Cerebellar cortex (tissue), 1 donor: ENCODE measurements at places on chromosomes 6 and 20.
A peak's percentile ranks its signal among the peaks of the same experiment; 100 is the strongest.

- no peak for DNase-seq
Measured at GRCh38 chr20:694496-694895, 18.9 kb upstream of the SCRT2 start.

DNA sequence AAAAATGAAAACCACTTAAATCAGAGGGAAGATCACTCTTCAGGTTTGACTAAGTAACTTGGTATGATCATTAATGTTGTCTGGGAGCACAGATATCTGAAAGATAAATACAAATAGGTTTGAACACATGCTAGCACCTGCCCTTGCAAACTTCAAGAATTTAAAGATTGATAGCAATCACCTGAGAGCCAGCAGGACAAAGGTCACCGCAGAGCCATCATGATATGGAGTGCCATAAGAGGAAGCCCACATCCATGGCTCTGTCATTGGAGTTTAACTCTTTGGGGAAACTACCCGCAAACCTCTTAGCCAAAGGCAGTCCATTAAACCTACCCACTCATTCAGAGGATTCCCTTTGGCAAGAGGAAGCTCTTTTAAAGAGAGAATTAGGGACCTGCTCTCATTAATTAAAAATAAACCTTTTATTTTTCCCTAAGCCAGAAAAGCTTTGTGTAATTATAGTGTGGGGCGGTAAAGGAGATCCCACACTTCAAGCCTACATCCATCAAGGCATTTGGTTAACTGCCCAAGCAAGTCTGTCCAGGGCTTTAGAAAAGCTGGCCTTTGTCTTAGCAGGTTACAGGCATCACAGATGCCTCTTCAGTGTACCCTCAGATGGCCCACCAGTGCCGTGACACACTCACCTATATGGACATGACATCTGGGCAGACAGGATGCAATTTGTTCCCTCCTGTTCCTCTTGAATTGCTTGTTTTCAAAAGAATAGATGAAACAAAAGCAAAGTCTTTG, 73.0 kb downstream of the SASH1 start:
- DNase-seq = no peak

- no peak for DNase-seq
Measured at GRCh38 chr20:44938637-44939036, 21.6 kb downstream of the TOMM34 start.

- DNase-seq = peak; percentile 73
Measured at GRCh38 chr6:5132731-5133130, 47.6 kb downstream of the PPP1R3G start.

GRCh38 chr6:107314531-107314939, 144.8 kb downstream of the PDSS2 start:
- no peak for DNase-seq

DNA sequence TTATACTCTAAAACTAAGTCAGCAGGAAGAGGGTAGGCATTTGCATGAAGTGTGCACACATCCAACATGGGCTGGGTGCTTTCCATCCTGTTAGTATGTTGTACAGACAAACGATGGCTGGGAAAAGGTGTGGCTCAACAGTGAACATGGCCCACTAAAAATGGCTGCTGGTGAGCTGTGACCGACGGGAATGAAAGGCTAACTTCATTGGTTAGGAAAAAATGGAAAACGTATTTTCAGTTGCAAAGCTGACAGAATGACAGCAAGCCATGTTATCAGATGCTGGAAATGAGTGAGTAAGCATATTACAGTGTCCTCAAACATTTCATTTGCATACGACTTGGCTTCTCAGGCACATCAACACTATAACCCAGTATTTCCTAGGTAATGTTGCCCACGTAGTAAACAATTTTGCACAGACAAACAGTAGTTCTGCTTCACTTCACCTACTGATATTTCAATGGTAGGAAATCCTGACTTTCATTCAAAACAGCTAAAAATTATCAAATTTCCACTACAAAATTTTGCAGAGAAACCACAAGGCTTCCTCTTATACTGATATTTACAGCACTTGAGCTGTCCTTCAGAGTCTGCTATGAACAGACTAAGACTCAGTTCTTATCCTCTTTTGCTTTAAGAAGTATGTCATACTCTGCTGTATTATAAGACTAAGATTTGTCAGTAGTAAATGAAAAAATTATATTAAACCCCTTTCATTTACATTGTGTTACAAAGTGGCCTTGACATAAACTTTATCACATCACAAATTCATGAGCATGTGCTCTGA, 98.9 kb downstream of the IRF4 start:
- no peak for DNase-seq

DNA sequence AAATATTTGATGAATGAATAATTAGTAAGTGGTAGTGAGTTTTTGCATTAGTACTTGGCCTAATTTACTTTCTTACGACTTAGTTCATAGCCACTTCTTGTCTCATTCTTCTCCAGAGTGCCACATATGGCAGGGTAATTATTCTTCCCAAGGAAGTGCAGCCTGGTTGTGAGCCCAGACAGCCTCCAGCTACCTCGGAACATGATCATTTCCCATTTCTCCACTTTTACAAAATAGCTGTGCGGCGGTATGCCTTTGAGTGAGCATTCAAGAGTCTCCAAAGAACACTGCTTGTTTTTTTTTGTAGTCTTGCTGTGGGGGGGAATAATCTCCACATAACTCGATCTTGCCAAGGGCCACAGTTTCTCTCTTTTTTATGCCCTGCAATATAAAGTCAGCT, 765.0 kb downstream of the HDGFL1 start:
- DNase-seq = no peak

GRCh38 chr6:34145161-34146020, 496 bp downstream of the GRM4 start:
- DNase-seq = peak; percentile 62
